ENCODE measurements at places on chromosomes 7 and 10. TPM values are rescaled to one million over a fixed set of nuclear protein-coding genes. Genes with fewer than 3 reads are reported as not detected.

DNA sequence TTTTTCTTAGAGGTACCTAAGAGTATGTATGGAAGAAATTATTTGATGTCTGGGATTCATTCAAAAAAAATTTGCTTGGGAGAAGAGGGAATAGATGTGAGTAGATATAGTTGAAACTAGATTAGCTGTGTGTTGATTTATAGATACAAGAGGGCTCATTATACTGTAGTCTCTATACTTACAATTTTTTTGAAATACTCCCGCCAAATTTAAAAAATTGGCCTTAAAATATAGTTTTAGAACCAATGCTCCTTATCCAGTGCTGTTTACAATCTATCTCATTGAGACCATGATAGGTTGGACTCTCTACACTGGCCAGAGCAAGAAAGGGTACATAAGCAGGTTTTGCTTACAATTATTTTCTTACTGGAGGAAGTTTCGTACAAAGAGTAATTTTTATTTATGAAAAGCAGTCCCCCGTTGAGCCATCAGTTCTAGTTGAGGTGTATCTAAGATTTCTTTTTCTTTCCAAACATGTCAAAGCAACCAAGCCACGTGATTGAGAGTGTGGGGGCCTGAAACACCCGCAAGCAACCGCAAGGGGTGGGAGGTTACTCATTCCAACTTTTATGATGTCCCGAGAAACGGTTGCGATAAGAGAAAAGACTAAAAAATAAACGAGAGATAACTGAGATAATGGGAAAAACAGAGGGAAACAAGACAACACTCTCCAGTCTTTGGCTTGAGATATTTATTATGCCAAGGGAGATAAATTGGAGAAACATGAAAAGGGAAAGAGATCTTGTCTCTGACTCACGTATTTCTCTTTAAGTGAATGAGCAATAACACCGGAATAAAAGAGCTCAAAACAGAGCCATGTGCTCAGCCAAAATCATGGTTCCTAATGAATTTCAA, 729.2 kb downstream of the LRMDA start:
- DNase-seq, result no peak

GRCh38 chr10:25049966-25050365, 33.6 kb downstream of the THNSL1 start:
- DNase-seq, result no peak

DNA sequence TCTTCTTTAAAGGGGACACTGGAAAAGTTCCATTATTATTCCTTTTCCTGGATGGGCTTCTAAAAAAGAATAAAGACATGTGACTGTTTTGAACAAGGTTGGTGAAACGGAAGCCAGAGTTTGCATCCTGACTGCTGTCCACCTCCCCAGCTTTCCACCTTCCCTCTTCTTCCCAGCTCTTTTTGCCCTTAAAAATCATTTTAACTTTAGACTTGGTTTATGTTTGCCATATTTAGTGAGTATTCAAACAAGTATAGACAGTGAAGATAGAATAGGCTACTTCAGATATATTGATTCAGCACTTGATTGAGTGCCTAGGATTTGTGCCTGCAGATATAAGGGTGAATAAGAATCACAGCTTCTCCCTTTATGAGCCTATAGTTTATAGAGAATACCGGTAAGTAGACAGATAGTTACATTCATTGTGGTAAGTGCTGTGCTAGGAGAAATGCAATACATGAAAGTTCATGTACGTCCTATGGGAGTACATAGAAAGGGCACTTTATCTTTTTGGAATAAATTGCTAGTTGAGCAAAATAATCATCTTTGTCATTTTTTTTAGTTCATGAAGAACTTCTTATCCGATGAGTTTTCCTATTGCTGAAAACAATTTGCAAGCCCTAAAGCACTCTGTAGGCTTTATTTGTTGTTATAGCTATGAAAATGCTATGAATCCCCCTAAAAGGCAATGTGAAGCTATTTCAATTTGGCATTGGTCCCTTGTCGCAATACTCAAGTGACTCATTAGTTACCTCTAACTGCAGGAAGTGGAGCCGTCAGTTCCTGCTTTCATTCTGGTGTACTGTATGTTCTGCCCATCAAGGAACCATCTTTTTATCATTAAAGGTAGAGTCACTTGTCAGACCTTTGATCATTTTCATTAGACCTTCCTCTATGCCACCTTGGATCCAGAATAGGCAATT, 57.2 kb upstream of the STRIP2 start:
- no peak for DNase-seq

GRCh38 chr10:103396789-103397087, 312 bp downstream of the PDCD11 start:
- no peak for DNase-seq

The TMEM26 gene
- not detected for total RNA-seq

All from B cell (primary cell).